ENCODE measurements at places on chromosomes 2 and 18.

GRCh38 chr2:105329197-105329554 is 359 bp downstream of the TGFBRAP1 start:
- no peak for DNase-seq

GRCh38 chr2:18790509-18791171 is 201.3 kb upstream of the NT5C1B start:
- no peak for DNase-seq

DNA sequence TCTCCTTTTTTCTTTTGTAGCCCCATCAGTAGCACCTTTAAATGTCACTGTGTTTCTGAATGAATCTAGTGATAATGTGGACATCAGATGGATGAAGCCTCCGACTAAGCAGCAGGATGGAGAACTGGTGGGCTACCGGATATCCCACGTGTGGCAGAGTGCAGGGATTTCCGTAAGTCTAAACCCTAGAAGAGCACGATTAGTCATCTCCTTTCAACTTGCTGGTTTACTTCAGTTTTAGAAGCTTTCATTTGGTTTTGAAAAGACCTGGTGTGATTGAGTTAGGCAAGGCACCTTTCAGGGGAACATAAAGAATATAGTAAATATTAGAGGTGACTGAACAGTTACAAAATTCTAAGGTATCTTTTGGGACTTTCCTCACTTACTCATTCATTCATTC is 72.2 kb upstream of the TMEM87B start:
- no peak for DNase-seq

DNA sequence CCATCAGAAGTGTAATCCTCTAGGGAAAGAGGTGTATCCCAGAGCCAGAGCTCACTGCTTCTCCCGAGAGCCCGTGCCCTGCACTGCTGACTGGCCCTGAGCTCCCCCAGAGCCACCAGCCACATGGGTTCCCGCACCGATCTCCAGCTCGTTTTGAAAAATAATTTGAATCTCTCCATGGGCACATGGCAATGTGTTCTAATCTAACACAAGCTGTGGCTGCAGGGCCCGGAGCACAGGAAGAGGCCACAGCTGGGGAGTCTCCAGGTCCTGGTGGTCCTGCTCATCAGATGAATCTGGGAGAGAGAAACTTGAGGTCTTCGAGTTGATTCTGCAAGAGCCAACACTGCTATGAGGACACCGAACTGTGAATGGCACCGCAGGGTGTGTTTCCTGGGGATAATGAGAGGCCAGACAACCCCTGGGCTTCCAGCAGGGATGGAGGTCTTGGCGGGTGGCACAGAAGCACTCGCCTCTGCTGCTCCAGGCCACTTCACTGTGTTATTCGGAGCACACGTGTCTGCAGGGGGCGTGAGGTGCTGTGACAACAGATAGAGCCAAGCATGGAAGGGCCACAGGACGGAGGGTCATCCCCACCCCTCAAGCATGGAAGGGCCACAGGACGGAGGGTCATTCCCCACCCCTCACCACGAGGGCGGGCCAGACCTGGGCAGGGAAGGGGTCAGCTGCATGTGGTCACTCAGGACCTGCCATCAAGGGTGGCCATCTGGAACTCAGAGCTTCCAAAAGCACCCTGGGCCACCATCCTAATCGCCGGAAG is 196.8 kb downstream of the NDUFA10 start:
- no peak for DNase-seq

DNA sequence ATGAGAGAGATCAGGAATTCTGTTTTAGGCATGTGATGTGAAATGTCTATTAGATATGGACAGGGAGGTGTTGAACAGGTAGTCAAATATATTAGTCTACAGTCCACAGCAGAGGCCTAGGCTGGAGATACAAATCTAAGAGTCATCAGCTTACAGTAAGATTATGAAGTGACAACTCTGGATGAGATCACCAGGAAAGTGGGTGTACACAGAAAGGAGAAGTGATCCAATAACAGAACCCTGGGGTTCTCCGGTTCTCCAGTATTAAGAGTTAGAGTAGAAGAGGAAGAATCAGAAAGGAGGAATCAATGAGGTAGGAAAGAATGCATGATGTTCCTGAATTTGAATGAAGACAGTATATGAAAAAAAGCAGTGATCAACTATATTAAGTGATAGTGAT is 362.3 kb downstream of the FIGN start:
- no peak for DNase-seq

GRCh38 chr2:9291331-9291730 is 84.7 kb downstream of the ASAP2 start:
- no peak for DNase-seq

GRCh38 chr2:128503399-128504245 is 185.0 kb upstream of the HS6ST1 start:
- DNase-seq = no peak

DNA sequence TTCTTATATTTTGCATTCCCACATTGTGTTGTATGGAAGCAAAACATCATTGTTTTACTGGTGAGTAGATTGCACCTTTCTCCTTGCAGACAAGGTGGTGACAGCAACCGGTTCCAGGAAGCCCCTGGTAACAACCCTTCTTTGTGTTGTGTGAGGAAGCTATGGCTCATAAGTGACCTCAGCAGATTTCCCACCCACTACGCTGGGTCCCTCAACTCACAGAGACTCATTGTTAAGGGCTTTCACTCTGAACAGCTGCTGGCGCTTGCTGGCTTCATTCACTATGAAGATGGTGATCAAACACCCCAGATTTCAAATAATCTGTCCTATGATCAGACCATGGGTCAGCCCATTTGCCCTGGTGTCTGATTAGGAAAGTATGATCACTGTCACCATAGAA is 53.4 kb downstream of the WIPF1 start:
- peak; percentile 12 for DNase-seq

DNA sequence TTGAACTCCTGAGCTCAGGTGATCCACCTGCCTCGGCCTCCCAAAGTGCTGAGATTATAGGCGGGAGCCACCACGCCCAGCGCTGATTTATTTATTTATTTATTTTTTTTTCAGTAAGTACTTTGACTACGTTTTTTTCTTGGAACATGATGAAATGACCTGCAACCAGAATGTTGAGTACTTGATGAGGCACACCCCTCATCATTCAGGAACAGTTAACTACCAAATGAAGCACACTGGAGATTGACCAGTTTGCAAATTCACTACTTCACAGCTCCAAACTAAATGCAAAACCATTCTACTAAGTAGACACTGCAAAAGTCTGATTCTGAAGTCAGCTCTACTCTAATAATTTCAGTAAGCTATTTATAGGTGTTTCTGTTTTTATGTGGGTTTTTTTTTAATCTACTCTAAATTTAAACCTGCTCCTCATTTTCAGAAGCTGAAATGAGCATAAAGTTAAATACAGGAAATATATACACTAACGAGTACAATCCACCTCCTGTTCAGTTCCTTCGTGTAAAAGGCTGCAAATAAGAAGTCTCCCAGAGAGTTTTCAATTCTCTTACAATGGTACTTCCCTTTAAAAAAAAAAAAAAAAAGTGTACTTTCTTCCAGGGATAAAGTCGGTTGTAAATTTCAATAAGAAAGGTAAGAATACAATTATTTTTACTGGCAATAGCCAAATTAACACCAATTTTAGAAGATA is 1.4 kb downstream of the GFPT1 start:
- no peak for DNase-seq

DNA sequence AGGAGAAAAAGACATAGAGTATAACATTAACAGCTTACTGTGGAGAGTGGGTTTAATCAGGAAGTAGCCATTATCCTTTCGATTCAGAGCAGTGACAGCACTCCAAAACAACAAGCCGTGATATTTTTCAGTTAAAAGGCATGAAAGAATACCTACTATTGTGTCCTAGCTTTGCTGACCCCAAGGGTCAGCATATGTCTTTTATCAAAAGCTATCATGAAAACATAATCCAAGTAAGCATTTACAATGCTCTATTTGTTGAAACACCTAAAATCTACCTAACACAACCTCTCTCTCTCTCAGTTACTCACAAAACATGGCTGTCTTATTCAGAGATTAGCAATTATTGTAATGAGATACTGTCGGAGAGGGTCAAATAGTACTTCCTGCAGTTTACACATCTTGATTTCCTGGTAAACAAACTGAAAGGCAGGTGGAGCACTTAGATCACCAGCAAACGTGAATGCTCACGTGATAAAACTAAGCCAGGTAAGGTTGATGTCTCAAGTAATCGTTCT is 100.0 kb downstream of the BAZ2B start:
- no peak for DNase-seq

DNA sequence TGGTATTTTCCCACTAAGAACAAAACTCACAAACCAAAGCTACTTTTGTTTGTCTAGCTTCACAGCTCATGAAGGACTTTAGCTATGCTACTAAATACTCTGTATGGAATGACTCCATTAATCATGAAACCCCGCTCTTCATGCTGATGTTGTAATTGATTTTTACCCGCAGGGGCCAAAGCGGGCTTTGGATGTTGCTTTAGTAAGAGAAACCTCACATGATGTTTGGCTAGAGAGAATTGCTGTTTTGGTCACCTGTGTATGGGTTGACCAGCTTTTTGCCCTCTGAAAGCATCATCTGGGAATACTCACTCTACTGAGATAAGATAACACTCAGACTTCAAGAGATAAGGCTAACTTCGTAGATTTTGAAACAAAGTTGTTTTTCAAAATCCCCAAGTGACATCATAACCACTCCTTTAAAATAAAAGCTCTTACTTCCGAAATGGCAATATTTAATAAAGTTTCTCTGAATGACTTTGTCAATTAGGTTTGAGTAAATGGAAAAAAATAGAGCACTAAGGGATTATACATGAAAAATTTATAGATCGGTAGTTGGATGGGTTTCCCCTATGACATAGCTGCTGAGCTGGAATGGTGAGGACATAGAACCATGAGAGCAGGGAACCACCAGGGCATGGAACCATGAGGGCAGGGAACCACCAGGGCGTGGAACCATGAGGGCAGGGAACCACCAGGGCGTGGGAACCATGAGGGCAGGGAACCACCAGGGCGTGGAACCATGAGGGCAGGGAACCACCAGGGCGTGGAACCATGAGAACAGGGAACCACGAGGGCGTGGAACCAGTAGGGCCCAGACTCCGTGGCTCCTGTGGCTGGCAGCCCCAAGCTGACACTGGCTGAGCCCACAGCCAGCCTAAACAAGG is 31.9 kb downstream of the ACKR3 start:
- no peak for DNase-seq

DNA sequence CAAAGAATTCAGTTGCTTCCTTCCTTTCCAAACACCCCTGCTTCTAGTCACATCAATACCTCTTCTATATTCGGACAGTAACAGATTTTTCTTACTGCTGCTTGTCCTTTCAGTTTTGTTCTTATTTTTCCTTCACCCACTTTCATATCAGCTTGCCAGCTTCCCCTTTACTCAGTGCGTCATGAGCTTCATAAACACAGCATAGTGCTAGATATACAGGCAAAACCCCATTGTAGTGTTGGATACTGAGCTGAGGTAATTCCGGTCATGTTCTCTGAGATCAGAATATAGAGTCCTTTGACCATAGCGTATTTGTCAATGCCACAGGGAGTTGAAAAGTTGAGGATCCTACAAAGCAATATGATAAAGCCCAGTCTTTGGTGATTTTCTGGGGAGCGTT is 2.4 kb downstream of the FARP2 start:
- no peak for DNase-seq

DNA sequence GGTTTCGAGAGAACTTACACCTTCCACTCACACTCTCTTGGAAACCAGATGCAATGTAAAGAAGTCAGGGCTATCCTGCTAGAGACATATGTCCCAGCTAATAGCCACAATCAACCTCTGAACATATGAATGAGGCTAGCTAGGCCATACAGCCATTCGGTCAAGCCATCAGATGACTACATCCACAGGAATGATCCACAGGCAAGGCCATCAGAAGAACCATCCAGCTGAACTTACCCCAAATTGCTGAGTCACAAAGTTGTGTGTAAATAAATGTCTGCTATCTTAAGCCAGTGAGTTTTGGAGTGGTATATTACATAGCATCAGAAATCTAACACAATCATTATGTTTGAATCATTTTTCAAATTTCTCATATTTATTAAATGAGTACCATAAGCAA is 5.2 kb upstream of the SPAST start:
- no peak for DNase-seq

- no peak for DNase-seq
Observed at GRCh38 chr2:172172513-172173173, 69.9 kb upstream of the DLX2 start.

DNA sequence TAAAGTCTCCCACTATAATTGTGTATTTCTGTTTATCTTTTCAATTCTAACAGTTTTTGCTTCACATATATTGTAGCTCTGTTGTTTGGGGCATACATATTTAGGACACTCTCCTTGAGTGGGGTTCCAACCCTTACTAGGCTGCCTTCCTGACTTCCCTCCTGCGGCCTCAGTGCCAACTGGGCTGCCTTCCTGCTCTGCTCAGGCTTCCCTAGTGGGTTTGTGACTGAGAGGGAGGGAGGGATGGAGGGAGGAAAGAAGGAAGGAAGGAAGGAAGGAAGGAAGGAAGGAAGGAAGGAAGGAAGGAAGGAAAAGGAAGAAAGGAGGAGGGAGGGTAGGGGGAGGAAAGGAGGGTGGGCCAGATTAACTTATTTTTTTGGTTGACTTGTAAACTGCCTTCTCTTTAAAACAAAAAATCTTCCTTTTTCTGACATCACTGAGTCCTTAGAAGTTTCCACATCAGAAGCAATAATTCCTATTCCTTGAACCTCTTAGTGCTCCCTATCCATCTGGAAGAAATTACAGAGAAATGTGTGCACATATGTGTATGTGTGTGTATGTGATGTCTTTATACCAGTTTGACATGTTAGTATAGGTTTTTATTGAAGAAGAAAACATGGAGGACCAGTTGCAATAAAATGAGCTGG is 145.4 kb upstream of the PGAP1 start:
- no peak for DNase-seq

GRCh38 chr2:7803515-7803914 is 878.3 kb upstream of the ID2 start:
- no peak for DNase-seq

DNA sequence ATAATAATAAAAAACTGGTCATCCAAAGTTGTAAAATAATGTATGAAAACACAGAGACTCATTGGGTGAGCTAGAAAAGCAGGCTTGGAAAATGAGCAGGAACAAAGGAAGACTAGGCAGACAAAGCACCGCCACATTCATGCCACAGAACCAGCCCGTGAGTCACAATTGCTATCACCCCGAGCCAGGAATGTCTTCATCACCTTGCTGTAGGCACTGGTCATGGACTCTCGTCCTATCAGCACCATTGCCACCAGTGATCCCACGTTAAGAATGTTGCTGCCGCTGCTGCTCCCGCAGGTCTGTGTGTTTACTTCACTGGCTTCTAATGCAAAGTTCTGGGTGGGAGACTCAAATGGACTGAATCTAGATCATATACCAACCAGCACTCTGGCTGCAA is 417.9 kb downstream of the PID1 start:
- DNase-seq = no peak

DNA sequence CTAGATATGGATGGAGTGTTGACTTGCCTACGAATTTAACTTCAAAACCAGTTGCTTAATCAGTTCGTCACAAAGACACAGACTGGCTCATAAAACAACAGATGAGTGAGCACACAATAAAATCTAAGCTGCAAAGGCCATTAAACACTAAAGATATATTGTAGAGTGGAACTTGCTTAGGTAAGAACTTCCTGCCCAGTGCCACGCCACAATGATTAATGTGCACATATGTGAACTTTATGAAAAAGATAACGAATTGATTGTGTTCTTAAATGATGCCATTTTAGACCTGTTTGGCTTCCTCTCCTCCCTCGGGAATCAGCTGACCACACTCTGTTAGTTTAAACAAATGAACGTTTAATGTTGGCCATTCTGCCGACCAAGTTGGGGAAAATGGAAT is 2031.3 kb upstream of the CELF4 start:
- no peak for DNase-seq

GRCh38 chr2:36333350-36334012 is 22.1 kb upstream of the CRIM1 start:
- no peak for DNase-seq
